Activated naive CD4-positive, alpha-beta T cell treated with anti-CD3 and anti-CD28 coated beads, Interleukin-2, amount 10 ng/mL, durations not matched to agents 7 days and 5 days (primary cell): ENCODE measurements at places on chromosomes 4 and X.

DNA sequence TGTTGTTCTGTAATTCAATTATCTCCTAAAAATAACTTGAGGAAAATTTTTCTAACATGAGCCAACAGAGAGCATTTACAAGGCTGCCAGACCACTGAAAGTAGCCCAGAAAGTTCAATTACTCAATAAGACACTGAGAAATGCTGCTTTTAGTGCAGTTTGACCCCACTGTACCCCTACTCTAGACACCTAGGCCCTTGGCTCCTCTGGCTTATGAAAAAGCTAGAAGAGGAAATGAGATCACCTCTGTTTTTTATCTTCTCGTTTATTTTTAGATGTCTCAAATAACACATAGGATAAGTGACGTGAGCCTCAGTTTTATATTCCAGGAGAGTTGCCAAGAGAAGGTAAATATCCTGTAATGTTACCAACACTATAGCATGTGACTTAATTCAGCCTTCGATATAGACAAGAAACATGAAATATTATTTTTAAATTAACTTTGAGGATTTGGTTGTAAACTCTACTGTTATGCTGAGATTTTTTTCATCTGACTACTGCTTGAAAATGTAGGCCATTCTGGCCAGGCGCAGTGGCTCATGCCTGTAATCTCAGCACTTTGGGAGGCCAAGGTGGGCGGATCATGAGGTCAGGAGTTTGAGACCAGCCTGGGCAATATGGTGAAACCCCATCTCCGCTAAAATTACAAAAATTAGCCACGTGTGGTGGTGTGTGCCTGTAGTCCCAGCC is 24.4 kb downstream of the TNIP3 start:
- no peak for DNase-seq

- no peak for DNase-seq
Measured at GRCh38 chr4:101239665-101240064, 107.7 kb downstream of the PPP3CA start.

GRCh38 chr4:2105559-2105958 is 46.4 kb downstream of the NAT8L start:
- DNase-seq = no peak

- no peak for DNase-seq
Measured at GRCh38 chrX:138856881-138857604, 145.5 kb upstream of the FGF13 start.

GRCh38 chr4:40811956-40812355 is 62.2 kb downstream of the NSUN7 start:
- no peak for DNase-seq

DNA sequence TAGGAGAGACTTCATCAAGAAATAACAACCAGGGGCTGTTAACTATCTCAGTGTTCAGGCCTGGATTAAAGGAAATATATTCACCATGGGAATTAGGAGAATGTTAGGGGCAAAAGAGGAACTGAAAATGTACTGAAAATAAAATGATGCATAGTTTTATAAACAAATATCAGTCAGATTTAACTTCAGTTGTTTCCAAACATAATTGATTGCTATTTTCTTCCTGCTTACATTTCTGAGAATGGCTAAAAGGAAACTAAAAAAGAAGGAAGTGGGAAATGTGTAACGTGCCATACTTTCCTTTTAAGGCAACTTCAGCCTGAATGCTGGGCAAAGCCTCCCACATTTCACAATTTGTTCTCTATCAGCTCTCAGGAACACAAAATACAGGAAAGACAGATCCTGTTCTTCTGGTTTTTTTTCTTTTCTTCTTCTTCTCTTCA is 178.1 kb downstream of the MAML3 start:
- DNase-seq = no peak

DNA sequence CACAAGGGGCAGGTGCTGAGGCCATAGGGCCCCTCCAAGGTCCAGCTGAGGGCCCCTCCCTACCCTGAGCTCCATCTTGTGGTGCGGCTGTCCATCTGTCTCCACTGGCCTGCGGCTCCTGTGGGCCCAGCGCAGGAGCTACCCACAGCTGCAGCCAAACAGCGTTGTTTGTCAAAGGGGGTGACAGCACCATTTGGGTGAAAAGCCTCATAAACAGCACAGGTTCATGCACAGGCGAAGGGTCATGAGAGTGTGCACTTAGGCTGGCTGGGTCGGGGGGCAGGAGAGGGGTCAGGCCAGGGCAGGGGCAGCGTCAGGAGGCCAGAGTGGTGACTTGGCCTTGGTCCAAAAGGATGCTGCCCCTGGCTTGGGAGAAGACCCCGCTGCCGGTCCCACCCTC is 32.3 kb downstream of the BLOC1S4 start:
- no peak for DNase-seq

GRCh38 chr4:173370130-173370476 is 651 bp upstream of the SAP30 start:
- peak; percentile 76 for DNase-seq

DNA sequence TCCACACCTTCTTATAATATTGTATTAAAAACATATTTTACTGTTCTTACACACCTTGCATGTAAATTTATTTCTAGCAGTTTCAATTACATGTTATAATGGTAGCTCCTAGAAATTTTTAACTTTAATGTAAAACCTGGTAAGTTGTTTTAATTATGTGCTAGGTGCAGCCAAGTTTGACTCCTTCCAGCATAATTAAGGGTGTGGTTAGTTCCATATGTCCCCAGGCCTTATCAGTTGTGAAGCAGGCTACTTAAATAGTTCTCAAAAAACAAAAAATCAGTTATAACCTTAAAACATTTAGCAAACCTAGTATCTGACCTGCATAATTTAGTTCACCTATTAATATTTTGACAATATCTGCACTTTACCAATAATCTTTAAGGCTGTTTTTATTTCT is 26.9 kb upstream of the PASD1 start:
- DNase-seq = no peak

DNA sequence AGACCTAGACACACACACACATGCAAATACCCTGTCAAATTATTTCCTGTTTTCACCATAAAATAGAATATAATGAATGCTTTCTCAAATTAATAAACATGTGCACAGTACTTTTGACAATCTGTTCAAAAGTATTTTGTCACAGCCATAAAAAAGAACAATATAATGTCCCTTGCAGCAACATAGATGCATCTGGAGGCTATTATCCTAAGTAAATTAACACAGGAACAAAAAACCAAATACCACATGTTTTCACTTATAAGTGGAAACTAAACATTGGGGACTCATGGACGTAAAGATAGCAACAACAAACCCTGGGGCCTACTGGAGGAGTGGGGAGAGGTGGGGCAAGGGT is 15.5 kb downstream of the RAB40A start:
- DNase-seq = no peak

DNA sequence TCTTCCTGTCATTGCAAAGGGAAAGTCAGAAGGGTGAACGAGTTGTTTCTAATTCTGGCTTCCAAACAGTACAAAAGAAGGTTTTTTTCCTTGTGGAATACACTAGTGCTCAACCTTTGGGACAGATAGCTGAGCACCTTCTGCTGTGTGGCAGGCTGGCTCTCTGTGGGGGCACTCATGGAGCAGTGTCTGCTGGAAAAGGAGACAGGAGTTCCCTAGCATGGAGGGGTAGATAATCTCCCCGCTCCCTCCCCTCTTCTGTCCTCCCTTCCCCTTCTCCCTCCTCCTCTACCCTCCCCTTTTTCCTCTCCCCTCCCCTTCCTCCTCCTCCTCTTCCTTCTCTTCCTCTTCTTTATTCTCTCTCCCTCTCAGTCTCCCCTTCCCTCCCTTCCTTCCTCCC is 62.4 kb upstream of the MTM1 start:
- DNase-seq = no peak

- DNase-seq = no peak
Measured at GRCh38 chr4:161132715-161133425, 1030.9 kb downstream of the FSTL5 start.

DNA sequence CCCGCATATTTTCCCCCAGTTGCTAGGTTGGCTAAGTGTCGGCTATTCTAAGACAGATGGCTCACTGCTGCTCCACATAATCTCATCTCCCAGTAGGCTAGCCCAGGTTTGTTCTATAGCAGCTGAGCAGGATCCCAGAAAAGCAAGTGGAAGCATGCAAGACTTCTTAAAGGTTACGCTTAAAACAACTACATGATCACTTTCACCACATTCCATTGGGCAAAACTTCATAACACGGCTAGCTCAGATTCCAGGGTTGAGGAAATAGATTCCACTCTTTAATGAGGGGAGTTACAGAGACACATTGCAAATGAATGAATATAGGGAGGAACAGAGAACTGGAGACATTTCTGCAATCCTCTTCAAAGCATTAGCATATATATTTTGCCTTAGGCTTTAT is 12.9 kb upstream of the RAB33B start:
- no peak for DNase-seq

GRCh38 chrX:15241301-15241700 is 28.6 kb downstream of the ASB9 start:
- no peak for DNase-seq

- DNase-seq = no peak
Measured at GRCh38 chr4:149112109-149112508, 669.9 kb upstream of the NR3C2 start.
